ENCODE measurements at places on chromosomes 13 and 19.

DNA sequence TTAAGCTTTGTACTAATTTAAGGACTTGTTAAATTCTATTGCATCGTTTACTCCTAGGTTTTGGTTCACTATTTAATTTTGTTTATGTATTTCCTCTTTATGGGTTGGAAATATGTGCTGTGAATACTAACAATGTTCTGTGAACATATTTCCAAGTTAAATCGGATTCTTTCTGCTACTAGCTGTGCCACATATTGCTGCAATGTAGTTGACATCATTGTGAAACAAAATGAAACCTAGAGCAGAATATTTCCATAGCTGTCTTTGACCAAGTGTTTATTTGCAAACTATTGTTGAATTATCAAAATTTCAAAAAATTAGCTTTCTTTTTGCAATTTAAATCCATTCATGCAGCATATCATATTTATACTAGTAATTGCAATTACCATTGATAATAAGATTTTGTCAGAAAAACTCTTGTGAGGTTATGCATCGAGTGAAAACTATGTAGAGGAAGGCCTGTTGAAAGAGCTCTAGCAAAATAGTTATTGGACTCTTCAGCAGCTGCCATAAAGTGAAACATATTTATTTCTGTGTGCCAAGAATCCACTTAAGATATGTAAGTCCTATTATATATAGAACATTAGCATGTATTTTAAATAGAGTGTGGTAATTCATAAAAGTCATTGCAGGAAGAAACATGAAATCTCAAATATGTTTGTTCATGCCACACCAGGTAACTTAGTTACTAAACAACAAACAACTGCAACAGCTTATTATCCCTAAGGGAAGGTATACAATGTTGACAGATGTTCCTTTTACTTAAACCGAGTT is 575.1 kb downstream of the SLITRK6 start:
- no peak for DNase-seq

DNA sequence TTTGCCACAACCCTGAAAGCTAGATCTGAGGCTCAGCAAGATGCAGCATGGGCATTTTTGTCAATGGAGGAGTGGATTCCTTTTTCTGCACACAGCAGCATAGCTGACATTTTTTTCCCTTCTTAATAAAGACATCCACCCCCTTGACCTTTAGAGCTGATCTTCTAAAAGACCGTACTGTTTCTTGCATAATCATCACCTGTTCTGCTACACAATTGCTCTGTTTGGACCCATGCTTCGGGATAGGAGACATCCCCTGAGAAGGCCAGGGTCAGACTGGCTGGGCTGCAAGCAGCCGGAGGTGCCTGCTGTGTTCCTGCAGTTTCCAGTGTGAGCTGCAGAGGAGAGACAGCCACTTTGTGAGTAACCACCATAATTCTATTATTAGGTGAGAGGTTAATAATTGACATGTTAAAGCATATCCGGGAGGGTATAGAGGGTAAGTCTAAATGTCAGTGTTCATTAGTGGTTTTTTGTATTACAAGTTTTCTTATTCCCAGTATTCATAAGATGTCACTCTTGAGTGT is 108.5 kb upstream of the C1QTNF9B start:
- no peak for DNase-seq

GRCh38 chr13:46192412-46192811 is 10.4 kb upstream of the LCP1 start:
- no peak for DNase-seq

DNA sequence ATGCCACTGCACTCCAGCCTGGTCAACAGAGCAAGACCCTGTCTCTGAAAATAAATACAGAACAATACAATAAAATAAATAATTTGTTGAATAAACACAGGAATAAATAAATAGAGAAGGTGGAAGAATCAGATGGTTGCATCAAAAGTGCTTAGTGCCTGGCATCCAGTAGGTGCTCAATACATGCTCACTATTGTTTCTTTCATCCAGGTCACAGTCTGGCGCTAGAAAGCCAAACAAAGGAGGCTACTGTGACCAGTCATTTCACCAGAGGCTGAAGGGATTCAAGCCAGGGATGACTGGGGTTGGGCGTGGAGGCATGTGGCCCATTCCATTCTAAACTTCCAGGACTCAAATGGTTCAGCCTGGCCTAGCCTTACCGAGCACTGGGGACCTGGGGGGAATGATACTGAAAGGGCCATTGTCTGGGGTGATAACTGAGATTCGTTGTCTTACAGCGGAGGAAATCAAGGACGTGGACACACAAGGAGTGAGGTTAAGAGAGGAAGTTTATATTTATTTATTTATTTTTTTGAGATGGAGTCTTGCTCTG is 3.6 kb upstream of the NDUFB7 start:
- DNase-seq: no peak

DNA sequence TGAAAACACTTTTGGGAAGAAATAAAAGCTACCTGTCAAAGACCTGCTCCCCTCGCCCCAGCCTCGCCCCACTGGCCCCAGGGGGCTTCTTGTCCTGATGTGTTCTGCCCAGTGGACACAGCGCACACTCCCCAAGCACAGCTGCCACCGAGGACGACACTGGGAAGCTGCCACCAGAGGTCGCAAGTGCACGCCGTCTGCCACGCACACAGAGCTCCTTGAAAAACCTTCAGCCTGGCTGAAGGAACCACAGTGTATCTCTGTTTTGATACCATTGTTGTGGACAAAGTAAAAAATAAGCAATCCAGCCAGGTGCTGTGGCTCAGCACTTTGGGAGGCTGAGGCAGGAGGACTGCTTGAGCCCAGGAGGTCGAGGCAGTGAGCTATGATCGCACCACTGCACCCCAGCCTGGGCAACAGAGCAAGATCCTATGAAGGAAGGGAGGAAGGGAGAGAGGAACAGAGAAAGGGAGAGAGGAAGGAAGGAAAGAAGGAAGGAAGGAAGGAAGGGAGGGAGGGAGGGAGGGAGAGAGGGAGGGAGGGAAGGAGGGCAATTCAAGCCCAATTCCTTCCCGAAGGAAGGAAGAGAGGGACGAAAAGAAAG is 57.3 kb downstream of the CEBPG start:
- peak; percentile 56 for DNase-seq

GRCh38 chr13:99575376-99576120 is 74.3 kb downstream of the TM9SF2 start:
- no peak for DNase-seq

- no peak for DNase-seq
Observed at GRCh38 chr19:14059652-14060155, 2.2 kb downstream of the PALM3 start.

DNA sequence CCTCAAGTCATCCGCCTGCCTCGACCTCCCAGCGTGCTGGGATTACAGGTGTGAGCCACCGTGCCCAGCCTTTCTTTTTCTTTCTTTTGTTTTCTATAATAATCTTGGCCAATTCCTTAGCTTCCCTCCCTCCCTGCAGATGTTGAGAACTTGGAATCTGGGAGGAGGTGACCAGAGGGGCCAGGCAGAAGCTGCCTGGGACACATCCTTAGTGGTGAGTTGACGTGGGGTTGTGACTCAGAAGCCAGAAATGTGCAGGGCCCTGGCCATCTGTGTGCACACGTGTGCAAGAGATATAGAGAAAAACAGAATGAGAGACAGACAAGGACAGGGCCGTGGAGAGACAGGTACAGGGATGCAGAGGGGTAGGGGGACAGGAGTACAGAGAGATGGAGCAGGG is 154.3 kb downstream of the SIPA1L3 start:
- no peak for DNase-seq

DNA sequence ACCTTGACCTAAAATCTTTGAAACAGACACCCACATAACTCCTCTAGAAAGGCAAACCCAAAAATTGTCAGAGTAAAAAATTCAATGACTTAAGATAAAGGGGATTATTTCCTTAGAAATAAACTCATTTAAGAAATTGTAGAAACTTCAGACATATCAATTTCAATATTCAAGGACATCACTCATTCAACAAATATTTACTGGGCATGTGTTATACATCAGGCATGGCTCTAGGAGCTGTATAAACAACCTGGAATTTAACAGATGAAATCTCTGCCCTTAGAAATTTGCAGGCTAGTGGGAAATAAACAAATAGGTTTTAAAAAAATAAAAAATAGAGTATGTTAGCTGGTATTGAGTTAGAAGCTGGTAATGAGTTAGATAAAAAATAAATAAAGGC is 84.0 kb upstream of the LSM14A start:
- no peak for DNase-seq

GRCh38 chr19:7862413-7862951 is 11.7 kb downstream of the PRR36 start:
- peak; percentile 61 for DNase-seq

GRCh38 chr19:23285948-23286347 is 35.8 kb upstream of the ZNF724 start:
- no peak for DNase-seq

- DNase-seq: peak; percentile 27
Observed at GRCh38 chr13:28423010-28423409, 71.9 kb downstream of the FLT1 start.

- no peak for DNase-seq
Observed at GRCh38 chr19:23314505-23315251, 64.5 kb upstream of the ZNF724 start.

GRCh38 chr19:48539503-48540096 is 12.4 kb upstream of the SULT2B1 start:
- DNase-seq: no peak

- DNase-seq: no peak
Observed at GRCh38 chr13:49995625-49996101, 1.2 kb upstream of the TRIM13 start.

DNA sequence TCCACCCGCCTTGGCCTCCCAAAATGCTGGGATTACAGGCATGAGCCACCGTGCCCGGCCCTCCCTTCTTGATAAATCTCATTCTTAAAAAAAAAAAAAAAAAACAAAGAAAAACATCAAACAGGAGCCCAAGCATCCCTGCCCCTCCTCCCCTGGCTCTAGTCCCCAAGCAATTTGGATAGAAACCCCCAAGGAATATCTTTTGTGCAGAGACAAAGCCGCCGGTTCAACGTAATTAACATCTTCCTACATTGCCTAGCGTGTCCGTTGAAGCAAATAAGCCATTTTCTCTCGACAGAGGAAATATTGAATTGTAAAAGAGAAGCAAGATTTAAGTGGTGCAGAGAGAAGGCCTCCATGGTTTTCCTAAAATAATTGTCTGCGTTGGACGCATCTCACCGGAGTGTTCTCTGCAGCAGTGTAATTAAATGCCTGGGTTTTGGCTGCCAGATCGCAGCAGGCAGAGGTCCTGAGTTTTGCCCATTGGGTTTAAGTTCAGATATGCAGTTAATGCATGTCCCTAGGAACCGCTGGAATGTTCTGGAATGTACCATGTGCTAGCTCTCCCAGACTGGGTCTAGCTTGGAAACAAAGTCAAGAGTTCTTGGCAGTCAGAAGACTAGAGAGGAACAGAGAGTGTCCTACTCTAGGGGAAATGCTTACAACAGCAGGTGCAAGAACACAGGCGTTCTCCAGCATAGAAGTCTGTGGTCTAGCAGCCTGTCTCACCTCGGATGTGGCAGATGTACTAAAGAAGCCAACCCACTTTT is 30.8 kb downstream of the PIN1 start:
- peak; percentile 49 for DNase-seq

GRCh38 chr13:59890054-59890453 is 273.7 kb downstream of the DIAPH3 start:
- no peak for DNase-seq

GRCh38 chr13:85469320-85469719 is 329.9 kb downstream of the SLITRK6 start:
- no peak for DNase-seq

DNA sequence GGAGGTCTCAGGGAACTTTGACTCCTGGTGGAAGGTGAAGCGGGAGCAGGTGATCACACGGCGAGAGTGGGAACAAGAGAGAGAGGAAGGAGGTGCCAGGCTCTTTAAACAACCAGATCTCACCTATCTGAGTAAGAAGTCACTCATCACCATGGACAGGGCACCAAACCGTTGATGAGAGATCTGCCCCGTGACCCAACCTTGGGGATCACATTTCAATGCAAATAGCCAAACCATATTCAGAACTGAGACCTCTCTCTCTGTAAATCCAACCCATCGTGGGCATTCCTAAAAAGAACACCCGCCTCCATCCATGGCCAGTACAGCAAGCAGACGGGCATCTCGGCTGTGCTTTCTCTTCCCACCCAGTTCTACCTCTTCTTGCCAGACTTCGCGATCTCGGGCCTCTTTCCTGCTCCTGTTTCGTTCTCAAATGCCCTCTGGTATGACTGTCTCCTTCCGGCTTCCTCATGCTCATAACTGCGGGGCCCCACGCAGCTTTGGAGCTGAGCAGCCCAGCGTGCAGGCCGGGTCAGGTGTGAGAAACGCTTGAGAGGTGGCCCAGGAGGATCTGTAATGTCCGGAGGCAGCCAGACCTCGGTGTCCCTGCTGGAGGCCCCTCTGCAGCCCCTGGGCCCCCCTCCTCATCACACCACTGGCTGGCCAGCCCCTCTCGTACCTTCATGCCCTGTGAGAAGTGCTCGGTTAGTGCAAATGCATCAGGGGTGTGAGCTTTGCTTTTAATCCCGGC is 97.0 kb upstream of the GPR183 start:
- no peak for DNase-seq

DNA sequence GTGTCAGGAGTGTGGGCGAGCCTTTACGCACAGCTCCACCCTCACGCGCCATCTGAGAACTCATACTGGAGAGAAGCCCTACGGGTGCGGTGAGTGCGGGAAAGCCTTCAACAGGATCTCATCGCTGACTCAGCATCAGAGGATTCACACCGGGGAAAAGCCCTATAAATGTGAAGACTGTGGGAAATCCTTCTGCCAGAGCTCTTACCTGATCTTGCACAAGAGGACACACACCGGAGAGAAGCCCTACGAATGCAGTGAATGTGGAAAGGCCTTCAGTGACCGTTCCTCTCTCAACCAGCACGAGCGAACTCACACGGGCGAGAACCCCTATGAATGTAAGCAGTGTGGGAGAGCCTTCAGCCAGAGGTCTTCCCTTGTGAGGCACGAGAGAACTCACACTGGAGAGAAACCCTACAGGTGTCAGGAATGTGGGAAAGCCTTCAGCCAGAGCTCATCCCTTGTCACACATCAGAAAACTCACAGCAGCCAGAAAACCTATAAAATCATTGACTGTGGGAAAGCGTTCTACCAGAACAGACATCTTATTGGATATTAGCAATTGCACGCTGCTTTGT is 6.9 kb upstream of the ZNF555 start:
- DNase-seq: no peak

DNA sequence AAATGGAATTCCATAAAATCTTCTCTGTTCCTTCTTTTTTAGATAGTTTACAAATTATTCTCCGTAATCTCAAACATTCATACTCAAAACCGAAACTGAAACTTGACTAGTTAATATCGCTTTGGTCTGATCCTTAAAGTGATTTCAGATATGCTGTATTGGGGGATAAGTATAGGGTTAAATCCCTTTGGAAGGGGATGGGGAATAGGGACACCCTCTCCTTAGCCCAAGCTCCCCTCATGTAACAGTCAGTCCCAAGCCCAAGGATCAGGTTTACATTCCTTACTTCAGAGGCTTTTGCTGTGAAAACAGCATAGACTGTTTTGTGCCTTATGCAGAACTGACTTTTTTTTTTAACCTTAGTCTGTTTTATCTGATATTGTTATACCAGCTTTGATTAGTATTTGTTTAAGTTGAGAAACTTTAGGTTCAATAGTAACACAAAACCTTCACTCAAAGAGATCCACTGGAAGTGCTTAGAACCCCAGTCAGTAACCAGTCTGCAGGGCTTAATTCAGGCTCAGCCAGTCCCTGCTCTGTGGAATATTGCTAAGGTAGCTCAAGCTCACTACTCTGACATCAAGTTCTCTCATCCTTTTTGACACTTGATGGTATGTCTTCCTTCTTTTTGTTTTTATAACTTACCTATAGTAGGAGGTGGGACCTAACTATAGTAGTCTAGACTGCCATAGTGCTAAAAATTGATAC is 10.5 kb downstream of the CDADC1 start:
- DNase-seq: no peak

Measured in activated gamma-delta T cell treated with Interleukin-2 at 50 U/mL for 16 hours (primary cell).